ENCODE measurements at places on chromosomes 3 and 15. TPM values are rescaled to one million over a fixed set of nuclear protein-coding genes. Genes with fewer than 3 reads are reported as not detected.

GRCh38 chr15:87671289-87671688, 585.2 kb downstream of the NTRK3 start:
- no peak for DNase-seq

TMEM266 gene
- total RNA-seq = not detected

- DNase-seq = peak; percentile 18
Observed at GRCh38 chr3:127457094-127457475, 133.4 kb downstream of the TPRA1 start.

GRCh38 chr15:68449389-68449788, 17.4 kb upstream of the ITGA11 start:
- DNase-seq = no peak

- DNase-seq = no peak
Observed at GRCh38 chr15:93719921-93720351, 511.4 kb upstream of the MCTP2 start.

GRCh38 chr3:23000371-23000770, 202.8 kb upstream of the UBE2E2 start:
- DNase-seq = no peak

DNA sequence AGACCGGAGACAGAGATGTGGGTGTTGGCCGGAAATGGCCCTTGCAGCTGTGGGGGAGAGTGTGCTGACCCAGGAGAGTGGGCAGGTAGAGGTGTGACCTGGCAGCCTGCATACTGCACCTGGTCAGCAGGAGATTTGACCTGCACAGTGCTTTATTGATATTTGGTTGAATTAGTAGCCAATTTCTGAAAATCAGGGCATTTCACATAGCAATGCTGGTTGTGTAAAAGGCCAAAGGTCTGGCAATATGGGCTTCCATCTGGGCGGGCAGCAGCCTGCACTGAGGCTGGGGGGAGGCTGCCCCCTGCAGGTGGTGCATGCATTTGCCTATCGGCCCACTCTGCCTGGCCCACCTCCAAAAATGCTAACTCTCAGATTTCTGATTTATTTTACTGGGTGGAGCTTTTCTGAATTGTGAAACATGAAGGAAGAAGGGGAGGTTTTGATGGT, 9.4 kb upstream of the MGLL start:
- peak; percentile 58 for DNase-seq

SLC12A6 gene
- total RNA-seq = 12.6 TPM

DNA sequence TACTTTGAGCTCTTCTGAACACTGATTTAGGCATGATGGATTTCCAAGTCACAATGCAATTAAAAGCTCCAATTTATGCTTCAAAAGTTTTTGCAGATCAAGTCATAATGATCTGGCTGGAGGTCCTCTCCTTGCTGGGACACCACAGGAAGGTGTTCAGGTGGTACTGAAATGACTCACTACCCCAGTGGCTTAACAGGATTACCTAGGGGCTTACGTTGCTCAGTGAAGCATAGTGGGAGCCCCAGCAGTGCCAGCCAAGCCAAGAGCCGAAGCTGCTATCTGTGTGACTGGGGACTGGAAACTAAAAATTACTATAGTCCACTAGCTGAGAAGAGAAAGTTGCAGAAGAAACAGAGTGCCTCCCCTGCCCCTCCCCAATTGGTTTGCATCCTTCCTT, 110.1 kb upstream of the LPP start:
- DNase-seq = no peak

GRCh38 chr3:43028678-43029490, 49.8 kb downstream of the GASK1A start:
- no peak for DNase-seq

- no peak for DNase-seq
Observed at GRCh38 chr3:108292905-108293328, 3.4 kb upstream of the HHLA2 start.

SERINC4 gene
- under 0.01 TPM for total RNA-seq

CD276 gene
- total RNA-seq = 81.2 TPM

GRCh38 chr3:73140772-73141442, 79.4 kb downstream of the EBLN2 start:
- no peak for DNase-seq

A4GNT gene
- not detected for total RNA-seq

GRCh38 chr15:39404767-39405181, 176.1 kb upstream of the THBS1 start:
- DNase-seq = peak; percentile 88

- no peak for DNase-seq
Observed at GRCh38 chr3:6717026-6717943, 143.6 kb upstream of the GRM7 start.

- DNase-seq = no peak
Observed at GRCh38 chr3:37607604-37608003, 254.1 kb upstream of the CTDSPL start.

DNA sequence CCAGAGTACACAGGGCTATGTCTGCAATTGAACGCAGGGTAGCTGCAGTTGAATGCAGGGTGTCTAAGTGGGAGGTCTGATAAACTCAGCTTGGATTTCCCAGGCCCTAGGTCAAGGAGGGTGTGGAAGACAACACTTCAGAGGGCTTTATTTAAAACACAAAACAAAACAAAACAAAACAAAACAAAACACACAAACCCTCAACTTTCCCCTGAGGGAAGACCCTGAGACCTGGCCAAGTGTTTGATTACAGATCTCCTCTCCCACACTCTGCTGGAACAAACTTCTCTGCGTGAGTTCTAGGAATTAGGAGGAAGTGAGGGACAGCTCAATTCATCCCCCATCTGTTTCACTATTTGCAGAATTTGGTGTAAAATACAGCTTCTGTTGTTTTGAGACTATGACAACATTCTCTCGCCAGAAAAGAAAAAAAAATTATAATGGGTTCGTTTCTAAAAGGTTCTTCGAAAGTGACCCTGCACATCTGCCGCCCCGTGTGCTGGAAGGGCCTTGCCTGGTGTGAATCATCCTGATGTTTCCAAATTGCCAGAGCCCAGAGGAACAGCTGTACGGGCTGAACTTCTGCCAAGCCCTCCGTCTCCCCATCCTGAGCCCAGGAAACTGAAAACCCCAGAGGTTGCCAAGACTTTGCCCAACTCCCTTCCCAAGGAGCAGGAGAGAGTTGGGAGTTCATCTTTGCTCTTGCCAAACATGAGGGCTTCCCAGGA, 73.3 kb upstream of the RAD18 start:
- peak; percentile 86 for DNase-seq

DNA sequence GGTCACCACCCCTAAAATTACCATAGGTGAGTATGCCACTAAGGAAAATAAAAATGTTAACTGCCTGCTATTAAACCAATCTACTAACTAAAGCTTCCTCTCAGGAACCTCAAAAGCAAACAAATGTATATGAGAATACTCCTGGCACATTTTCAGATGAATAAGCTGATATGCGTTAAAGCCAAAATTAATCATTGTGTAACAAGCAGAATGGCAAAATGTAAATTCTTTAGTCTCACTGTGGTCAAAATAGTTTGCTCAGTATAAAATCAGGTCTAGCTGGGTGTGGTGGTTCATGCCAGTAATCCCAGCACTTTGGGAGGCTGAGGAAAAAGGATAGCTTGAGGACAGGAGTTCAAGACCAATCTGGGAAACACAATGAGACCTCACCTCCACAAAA, 53.6 kb downstream of the SUMF1 start:
- DNase-seq = no peak

VIPR1 gene
- total RNA-seq = not detected

- DNase-seq = no peak
Observed at GRCh38 chr3:56219894-56220805, 248.1 kb downstream of the ERC2 start.

DNA sequence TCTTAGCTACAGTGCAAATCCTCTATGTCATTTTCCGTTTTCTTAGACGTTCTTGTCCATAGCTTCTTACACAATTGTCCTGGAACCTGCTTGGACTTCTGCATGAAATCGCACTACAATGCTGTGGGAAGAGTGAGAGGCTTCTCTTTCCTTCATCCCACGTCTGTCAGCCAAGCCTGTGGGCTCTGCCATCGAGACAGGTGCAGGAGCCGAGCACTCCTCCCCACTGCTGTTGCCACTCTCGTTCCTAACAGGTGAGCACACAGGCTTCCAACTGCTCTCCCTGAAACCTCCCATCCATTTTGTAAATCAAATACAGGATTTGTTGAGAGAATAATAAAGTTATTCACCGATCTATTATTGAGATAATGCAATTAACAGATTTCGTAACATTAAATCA, 23.5 kb downstream of the ZXDC start:
- DNase-seq = no peak

GRCh38 chr15:47331829-47332393, 385.4 kb upstream of the SEMA6D start:
- DNase-seq = peak; percentile 74

- DNase-seq = peak; percentile 40
Observed at GRCh38 chr3:46882377-46883053, 5.0 kb downstream of the PTH1R start.

- no peak for DNase-seq
Observed at GRCh38 chr3:30222441-30222840, 384.0 kb upstream of the TGFBR2 start.

GRCh38 chr3:28576614-28577200, 228.1 kb upstream of the AZI2 start:
- DNase-seq = no peak

- no peak for DNase-seq
Observed at GRCh38 chr3:113409676-113410075, 31.6 kb downstream of the CFAP44 start.

GRCh38 chr3:134699141-134699711, 48.4 kb upstream of the KY start:
- DNase-seq = no peak

DNA sequence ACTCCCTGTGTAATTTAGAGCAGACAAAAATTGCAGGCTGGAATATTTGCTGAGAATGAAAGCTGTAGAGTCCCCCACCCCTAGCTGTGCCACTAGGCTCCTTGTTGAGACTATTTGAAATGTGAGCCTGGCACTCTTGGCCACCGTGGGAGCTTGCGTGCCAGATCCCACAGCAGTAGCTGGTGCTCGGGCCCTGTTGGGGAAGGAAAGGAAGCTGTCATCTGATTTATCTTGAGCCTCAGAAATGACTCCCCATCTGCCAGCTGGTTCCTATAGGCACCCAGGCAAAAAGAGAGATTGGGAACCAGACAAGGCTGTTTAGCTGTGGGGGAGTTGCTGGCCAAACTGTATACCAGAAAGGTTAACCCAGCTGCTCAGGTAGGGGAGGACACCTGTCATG, 23.4 kb upstream of the CLEC3B start:
- no peak for DNase-seq

GRCh38 chr3:189404797-189405484, 226.2 kb upstream of the TP63 start:
- DNase-seq = no peak

DNA sequence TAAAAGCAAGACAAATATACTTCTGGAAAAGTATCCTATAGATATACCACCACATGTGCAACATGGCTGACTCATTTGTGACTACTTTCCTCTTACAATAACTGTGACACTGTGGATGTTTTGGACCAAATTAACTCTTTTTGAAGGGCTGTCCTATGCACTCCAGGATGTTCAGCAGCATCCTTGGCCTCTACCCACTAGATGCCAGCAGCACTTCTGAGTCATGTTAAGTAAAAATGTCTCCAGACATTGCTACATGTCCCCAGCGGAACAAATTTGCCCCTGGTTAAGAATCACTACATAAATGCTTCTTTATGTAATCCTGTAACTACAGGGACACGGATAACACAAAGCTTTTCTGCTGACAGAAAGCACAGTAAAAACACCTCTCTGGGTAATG, 32.0 kb downstream of the RUVBL1 start:
- DNase-seq = no peak

BRPF1 gene
- 17.3 TPM for total RNA-seq

PRSS50 gene
- not detected for total RNA-seq

- peak; percentile 63 for DNase-seq
Observed at GRCh38 chr15:91561371-91562100, 292.0 kb upstream of the SLCO3A1 start.

- peak; percentile 14 for DNase-seq
Observed at GRCh38 chr3:178393146-178393545, 143.1 kb upstream of the KCNMB2 start.

- peak; percentile 38 for DNase-seq
Observed at GRCh38 chr3:155766206-155766605, 21.3 kb upstream of the PLCH1 start.

Measured in fibroblast of villous mesenchyme (primary cell).